ENCODE measurements at places on chromosomes 13 and 19.

- no peak for DNase-seq
Observed at GRCh38 chr13:108034909-108035410, 180.4 kb downstream of the LIG4 start.

DNA sequence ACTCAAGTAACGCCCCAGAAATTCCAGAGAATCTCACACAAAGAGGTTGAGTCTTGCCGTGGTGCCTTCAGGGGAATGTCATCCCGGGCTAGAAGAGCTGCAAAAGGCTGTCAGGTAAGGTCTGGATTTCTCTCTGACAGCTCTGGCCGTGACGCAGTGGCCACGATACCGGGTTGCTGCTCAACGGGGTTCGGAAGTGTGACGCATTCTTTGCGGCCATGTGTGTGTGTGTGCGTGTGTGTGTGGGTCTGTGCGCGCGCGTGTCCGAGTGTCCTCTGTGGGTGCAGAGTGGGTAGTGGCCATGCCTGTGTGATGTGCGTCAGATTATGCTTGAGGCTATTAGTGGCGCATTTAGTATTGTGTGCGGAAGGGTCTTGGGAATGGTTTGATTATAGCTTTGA is 306 bp downstream of the ZNF540 start:
- no peak for DNase-seq

GRCh38 chr13:50225193-50226155 is 210.2 kb downstream of the KCNRG start:
- DNase-seq = no peak

DNA sequence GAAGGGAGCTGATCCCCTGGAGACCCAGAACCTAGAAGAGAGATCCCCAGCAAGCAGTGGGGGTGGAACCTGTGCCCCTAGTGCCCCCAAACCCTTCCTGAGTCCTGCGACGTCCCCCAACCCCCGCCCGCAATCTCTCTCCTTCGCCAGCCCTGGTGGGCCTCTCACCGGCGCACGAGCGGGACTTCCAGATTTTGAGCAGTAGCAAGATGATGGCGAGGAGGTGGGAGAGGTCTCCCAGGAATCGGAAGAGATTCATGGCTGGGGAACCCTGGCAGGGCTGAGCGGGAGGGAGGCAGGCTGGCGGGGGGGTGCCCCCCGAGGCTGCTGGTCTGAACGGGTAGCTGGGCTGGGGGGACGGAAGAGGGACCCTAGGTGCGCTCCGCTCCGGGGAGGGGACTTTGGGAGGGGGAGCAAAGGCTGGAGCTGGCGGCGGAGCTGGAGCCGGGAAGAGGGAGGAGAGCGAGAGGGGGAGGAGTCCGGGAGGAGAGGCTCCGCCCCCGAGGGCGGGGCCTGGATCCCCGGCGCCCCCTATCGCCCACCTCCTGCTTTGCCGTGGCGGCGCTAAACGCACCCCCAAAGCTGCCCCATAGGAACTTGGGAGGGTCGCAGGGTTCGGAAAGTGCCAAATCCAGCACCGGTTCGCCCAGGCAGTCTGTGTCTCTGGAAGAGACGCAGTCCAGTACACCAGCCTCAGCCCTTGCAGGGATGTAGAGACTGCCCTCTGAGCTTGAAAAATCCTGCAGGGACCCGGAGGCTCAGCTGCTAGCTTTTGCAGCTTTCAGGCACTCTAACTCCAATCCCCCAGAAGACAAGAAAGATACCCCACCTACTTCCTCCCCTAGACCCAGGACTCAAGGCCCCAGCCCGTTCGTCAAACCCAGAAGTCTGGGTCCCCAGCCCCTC is at the start of gene KDELR1:
TSS of gene KDELR1 (minus strand) at position 452 of the 906 bp plus-strand sequence. CDS start at position 259, 193 bp downstream.
- peak; percentile 69 for DNase-seq

GRCh38 chr19:56066152-56067023 is 54.7 kb downstream of the ZNF787 start:
- DNase-seq = peak; percentile 44

DNA sequence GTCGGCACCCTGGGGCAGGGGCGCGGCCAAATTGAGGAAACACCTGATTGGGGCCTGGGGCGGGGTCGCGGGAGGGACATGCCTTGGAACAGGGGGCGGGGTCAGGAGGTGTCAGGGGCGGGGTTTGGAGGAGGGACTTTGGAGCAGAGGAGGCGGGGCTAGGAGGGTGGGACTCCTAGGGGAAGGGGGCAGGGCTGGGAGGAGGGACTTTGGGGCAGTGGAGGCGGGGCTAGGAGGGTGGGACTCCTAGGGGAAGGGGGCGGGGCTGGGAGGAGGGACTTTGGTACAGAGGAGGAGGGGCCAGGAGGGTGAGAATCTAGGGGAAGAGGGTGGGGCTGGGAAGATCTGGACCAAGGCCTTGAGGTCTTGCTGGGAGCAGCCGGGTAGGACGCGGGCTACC is 21.9 kb downstream of the GRIN2D start:
- peak; percentile 65 for DNase-seq

- no peak for DNase-seq
Observed at GRCh38 chr13:112983428-112984196, 14.6 kb downstream of the MCF2L start.

- no peak for DNase-seq
Observed at GRCh38 chr19:5139583-5140325, 170.8 kb downstream of the KDM4B start.

DNA sequence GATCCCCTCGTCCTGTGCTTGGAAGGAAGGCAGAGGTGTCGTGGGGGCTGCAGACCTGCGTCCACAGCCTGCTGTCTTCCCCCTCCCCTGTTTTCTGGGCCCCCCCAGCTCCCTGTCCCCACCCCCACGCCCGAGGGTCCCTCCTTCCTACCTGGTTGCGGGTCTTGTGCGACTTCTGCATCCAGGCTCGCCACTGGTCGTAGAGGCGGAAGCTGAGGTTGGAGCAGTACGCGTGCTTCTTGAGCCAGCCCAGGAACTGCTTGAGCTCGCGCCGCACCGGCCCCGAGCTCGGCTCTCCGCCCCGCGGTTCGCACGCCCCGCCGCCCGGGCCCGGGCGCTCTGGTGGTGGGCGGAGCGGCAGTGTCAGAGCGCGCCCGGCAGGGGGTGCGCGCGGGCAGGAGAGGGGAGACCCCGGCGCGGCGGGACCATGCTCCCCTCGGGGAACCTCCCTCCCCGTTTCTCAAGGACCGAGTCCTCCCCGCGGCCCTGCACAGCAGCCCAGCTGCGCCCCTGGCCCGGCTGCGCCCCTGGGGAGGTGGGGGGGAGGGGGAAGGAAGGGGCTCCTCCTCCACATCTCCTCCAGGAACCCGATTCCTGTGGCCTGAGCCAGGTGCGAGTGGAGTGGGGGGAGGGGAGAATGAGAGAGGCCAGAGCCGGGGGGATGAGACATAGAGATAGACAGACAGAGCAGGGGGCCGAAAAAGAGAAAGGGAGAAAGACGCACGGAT is 5.7 kb downstream of the REX1BD start:
- DNase-seq = peak; percentile 63

DNA sequence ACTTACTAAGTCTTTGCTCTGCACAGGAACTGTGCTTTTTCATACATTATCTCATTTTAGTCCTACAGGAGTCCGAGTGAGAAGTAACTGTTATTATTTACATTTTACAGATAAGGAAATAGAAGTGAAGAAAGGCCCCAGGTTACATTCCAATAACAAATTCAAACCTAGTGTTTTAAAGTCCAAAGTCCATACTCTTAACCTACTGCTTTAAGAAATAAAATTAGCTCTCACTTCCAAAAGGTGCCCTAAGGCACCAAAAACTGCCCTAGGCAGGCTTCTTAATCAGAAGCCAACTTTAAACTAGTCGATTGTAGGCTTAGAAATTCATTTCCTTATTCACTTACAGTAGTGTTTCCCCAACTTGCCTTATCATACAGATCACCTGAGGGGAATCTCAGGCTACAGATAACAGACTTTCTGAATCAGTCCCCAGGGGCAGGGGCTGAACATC is 555.9 kb downstream of the DIAPH3 start:
- no peak for DNase-seq

GRCh38 chr13:80203496-80203895 is 137.4 kb downstream of the SPRY2 start:
- DNase-seq = no peak

DNA sequence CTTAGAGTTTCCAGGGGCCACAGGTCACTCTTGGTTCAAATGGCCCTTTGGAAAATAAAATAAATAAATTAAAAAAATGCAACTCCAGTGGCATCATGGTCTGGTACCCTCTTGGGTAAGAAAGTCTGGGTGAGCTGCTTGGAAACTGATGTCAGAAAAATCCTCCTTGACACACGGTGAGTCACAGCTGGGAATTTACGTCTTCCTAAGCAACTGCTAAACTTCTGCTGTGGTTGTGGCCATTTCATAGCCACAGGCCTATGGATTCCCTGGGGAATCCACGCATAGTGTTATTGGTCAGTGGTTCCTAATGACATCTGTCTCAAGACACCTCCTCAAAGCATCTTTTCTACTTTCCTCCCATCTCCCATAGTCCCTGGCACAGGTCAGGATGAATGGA is 220.8 kb downstream of the COG6 start:
- no peak for DNase-seq

DNA sequence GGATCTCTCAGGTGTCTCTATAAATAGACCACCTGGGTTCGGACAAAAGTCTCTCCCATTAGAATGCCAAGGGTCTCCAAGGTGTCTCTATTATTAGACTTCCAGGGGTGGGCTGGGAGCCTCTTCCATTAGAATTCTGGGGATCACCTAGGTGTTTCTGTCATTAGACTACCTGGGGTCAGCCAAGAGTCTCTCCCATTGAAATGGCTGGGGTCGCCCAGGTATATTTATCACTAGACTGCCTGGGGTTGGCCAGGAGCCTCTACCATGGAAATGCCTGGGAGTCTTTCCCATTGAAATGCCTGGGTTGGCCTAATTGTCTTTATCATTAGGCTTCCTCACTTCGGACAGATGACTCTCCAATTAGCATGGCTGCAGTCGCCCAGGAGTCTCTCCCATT is 1565.5 kb downstream of the UQCRFS1 start:
- no peak for DNase-seq

GRCh38 chr13:74062933-74063332 is 71.3 kb downstream of the KLF12 start:
- no peak for DNase-seq

- no peak for DNase-seq
Observed at GRCh38 chr13:60094385-60095088, 69.2 kb downstream of the DIAPH3 start.

- no peak for DNase-seq
Observed at GRCh38 chr13:85080691-85081090, 718.5 kb downstream of the SLITRK6 start.

DNA sequence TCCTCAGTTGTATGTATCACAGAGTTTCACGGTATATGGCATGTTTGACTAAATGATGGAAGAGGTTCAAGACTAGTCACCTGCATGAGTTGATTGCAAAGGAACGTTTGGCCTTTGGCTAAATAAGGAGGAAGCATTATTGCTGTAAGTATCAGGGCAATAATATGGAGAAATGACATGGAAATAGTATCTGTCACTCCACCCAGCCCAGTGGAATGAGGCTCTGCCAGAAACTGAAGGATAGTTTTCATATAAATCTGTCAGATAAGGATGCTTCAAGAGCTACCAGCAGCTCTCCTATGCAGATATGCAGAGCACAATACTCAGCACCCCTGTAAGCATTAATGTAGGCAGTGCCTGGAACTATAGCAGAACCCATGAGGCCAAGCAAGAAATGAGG is 55.7 kb upstream of the DCT start:
- DNase-seq = no peak

DNA sequence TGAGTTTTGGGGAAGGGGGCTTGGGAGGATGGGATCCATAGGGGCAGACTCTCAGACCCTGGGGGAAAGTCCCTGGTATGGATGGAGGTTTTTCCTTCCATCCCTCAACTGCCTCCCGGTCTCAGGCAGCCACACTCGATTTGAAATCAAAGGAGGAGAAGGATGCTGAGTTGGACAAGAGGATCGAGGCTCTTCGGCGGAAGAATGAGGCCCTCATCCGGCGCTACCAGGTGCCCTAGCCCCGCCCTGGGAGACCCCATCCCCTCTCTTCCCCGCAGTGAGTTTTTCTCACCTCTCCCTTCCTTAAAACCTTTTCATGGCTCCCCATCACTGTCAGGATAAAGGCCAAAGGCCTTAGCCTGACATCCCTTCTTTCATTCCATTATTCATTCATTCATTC is 2.1 kb downstream of the CCDC9 start:
- no peak for DNase-seq

DNA sequence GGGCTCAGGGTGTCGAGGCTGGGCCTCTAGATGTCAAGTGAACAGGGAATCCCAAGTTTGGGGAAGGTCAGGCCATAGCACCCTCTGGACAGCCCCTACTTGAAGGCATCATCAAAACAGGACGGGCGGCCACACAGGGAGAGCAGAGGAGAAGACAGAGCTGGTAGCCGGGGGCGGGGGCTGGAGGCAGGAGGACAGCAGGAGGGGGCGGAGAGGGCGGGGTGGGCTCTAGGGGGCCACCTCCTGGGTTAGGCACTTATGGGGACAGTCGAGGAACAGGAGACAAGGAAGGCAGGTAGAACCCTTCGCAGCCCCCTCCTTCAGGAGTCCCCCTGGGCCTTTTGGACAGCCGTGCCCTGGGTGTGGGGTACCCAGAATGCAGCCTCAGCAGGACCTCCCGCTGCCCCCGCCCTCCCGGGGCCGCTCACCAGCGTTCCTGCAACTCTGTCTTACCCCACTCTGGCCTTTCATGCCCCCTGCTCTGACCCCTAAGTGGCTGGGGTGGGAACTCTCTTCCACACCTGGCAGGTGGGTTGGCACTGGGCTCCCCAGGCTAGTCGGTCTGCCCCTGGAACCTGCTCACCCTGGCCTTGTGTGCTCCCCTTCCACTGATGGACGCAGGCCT is 5.8 kb downstream of the SSBP4 start:
- DNase-seq = no peak

- DNase-seq = no peak
Observed at GRCh38 chr13:84896128-84896527, 903.1 kb downstream of the SLITRK6 start.

GRCh38 chr13:71877256-71877653 is 10.3 kb upstream of the DACH1 start:
- DNase-seq = no peak

GRCh38 chr19:55698256-55698655 is 23.2 kb downstream of the EPN1 start:
- no peak for DNase-seq

DNA sequence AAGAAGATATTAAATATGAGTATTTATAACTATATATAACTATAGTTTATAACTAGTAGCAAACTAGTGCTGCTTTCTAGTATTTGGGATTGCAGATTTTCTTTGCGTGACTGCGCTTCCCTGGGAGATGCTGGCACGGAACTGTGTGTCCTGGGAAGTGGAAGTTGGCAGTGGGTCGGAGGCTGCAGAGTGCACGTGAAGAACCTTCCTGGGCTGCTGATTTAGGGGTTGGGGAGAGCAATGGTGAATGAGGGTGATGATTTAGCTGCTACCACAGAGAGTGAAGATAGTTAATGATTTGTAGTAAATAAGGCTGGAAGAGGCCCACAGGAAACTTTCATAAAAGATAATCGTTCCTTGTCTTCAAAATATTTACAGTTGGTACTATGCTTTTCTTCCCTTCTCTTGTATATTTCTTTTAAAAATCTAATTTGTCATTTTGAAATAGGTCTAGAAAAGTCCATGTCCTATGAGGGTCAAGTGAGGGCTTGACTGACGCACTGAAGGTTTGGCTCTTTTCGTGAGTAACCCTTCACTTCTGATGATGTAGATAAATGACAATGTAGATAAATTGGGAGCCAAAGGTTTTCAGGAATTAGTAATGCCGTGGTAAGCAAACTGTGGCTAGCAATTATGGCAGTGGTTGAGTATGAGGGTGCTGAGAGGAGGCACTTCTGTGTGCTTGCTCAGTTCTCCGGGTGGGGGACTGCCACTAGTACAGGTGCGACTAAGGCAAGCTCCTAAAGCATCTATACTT is 3.0 kb upstream of the NAA16 start:
- no peak for DNase-seq

GRCh38 chr13:104163866-104164630 is 1097.8 kb upstream of the SLC10A2 start:
- DNase-seq = no peak

Data from activated T-helper 2 cell treated with anti-CD3 and anti-CD28 coated beads, Interferon-gamma antibody, Interleukin-2, Interleukin-4, amounts not matched to agents 10 μg/mL and 5 μg/mL and 100 μg/mL, durations not matched to agents 14 hours and 24 hours and 36 hours (primary cell).